GM06990 (cell line): ENCODE measurements at places on chromosomes 3 and 15.

DNA sequence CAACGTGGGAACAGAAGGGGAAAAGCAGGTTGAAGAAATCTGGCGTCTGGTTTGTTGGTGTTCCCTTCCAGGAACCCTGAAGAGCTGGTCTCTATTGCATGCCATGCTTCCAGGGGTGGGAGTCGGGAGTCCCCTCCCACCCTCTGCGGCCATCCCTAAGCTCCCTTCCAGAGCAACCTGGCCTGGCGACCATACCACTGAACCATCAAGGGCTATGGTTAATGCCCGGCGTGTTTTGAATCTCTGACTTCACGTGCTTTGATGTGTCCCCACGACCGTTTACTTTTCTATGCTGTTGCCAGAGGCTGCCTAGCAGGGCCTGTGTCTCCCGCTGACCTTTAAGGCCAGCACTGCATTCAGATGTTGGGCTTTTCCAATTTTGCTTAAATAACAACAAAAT is 696 bp upstream of the SNRK start:
- DNase-seq: no peak

DNA sequence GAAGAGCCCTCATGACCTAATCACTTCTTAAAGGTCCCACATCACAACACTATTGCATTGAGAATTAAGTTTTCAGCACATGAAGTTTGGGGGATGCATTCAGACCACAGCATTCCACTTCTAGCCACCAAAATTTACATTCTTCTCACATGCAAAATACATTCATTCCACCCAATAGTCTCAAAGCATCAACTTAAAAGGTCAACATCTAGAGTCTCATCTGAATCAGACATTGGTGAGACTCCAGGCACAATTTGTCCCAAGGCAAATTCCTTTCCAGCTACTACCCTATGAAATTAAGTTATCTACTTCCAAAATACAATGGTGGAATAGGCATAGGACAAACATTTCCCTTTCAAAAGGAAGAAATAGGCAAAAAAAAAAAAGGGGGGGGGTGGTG is 64.9 kb downstream of the PLSCR2 start:
- no peak for DNase-seq

GRCh38 chr3:169283951-169284350 is 379.6 kb downstream of the MECOM start:
- no peak for DNase-seq

GRCh38 chr15:98905963-98906711 is 101.5 kb downstream of the PGPEP1L start:
- DNase-seq: no peak

- DNase-seq: no peak
These were observed 12.3 kb upstream of the EHD4 start for GRCh38 chr15:41984622-41985021.

GRCh38 chr3:16290827-16291196 is 25.8 kb downstream of the OXNAD1 start:
- DNase-seq: no peak

- no peak for DNase-seq
These were observed 21.1 kb upstream of the GAP43 start for GRCh38 chr3:115602194-115602593.

- DNase-seq: no peak
These were observed 66.2 kb downstream of the CLDN11 start for GRCh38 chr3:170484869-170485268.

DNA sequence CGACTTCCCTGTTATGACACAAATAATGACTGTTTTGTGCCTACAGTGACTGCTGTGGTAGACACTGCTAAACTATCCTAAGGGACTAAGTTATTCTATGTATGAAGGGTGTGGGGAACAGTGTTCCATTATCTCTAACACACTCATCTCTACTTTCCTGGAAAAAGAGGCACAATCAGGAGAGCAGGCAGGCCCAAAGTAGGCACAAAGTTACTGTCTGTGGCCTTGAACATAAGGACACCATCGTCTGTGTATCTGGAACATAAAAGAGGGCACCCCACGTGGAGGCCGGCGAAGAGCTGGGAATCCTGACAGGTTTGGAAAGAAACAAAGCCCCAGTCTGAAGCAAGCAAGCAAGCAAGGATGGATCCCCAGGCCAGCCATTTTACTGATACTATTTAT is 1.5 kb downstream of the ABCC5 start:
- no peak for DNase-seq

DNA sequence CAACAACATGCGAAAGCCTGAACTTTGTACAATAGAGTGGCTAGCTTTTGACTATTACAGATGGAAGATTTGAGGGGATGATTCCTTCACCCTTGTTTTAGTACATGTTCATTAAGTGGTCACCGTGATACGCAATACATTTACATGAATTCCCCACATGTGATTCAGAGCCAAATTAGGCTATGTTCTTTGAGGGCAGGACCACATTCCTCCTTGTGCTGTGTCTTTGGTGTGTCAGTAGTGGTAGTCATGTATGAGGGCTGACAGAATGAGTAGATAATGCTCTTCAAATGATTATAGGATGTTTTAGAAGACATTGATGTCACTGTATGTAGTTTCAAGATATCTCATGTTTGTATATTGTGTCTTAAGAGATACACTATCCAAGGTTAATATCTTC is 12.1 kb downstream of the PTPRG start:
- no peak for DNase-seq

DNA sequence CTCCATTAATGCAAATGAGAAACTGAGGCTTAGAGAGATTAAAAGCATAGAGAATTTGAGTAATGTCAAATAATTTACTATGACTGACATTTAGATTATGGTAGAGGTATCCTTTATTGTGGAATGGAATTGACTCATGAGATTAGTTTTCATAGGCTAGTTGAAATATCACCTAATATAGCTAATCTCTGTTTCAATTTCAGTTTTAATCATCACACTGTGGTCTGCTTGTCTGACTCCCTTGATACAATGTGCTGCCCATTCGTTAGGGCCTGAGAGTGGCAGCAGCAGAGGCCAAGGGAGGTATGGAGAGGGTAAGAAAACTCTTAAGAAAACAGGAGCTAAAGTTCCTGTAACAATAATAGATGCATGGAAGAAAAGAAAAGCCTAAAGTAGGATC is 13.2 kb upstream of the ZBTB20 start:
- peak; percentile 36 for DNase-seq

GRCh38 chr15:35290301-35290721 is 205.2 kb upstream of the NANOGP8 start:
- DNase-seq: no peak

DNA sequence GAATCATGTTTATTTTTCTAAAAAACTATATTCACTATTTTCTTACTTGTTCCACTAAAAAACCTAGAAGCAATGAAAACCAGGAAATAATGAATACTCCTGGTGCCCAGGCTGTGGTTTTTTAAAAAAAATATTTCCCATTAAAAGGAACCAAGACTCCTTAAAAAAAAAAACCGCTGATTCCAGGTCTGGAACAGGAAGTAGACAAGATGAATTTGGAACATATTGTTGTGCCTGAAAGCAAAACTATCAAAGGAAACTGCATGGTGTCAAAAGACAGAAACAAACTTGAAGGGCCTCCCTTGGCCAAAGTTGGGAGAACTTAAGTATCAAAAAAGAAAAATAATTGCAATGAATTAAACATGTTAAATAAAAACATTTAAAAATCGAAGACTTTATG is 245.3 kb upstream of the P2RY1 start:
- DNase-seq: no peak
